ENCODE measurements at places on chromosomes 11 and 22.

DNA sequence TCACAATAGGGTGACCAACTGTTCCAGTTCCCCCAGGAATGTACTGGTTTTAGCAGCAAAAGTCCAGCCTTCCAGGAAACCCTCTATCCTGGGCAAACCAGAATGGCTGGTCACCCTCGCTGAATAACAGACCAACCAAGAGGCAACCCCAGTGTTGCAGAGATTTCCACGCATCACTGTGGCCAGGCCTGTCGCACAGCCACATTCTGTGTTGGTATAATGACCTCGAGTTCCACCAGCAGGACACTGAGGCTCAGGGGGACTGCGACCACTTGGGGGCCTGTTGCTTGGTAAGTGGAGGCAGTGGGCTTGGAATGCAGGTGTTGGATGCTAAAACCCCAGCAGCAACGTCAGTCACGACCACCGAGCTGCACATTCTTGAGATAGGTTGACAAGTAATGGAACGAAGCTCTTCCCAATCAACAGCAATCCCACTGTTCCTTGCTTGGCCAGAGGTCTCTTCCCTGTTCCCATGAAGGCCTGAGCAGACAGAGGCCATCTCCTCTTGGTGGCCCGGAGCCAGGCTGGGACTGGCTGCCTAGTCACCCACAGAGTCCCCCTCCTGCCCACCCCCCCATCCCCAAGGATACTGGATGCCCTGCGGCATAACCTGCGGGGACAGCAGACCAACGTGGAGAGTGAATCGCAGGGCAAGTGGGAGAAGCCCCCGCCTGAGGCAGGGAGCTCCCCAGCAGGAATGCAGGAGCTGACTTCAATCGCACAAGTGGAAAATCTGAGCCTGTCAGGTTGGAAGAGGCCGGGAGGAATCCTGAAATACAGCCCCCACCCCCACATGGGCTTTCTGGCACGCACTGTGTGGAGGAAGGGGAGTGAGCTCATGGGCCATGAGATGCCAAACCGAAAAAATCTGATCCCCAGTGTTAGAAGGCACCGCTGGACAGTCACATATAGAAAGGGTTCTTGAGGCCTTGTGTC, 43.4 kb upstream of the MN1 start:
- no peak for DNase-seq

DNA sequence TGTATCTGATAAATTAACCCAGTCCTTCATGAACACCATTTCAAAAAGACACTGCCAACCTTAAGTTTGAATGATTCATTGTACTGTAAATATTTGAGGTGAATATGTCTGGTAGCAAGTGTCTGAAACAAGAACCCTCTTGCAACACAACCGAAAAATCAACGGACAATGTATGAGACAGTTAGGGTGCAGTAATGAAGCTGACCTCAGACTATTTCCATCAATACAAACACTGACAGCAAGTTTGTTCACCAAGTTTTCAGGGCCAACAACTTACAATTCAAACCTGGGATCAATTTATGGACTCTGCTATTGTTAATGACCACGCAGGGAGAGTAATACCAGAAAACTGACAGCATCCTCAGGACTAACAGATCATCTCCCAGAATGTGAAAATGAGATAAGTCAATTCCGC, 126.3 kb downstream of the CADM1 start:
- DNase-seq, result no peak

DNA sequence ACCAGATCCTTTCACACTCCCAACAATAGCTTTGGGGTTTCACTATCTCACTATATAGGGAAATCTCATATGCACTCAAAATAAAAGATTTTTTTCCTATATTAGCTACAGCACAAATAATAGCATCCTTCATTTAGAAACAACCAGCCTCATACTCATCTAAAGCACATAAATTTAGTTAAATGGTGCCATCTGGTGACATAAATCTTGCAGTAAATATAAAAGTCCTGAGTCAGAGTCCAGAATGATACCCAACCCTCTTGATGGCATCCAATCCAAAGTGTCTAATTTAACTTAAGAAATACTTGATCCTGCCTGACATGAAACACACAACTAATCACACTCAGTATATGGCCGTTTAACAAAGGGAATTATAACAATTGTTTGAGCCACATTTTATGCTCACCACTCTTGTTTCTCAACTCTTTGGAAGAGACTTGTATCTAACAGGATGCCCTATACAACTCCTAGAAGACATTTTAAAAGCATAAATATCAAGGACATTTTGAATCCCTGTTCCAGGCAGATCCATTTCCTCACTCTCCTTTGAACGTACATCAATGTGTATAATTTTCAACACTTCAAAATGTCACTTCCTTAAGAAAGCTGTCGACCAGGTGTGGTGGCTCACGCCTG, 36.2 kb downstream of the DLG2 start:
- no peak for DNase-seq

DNA sequence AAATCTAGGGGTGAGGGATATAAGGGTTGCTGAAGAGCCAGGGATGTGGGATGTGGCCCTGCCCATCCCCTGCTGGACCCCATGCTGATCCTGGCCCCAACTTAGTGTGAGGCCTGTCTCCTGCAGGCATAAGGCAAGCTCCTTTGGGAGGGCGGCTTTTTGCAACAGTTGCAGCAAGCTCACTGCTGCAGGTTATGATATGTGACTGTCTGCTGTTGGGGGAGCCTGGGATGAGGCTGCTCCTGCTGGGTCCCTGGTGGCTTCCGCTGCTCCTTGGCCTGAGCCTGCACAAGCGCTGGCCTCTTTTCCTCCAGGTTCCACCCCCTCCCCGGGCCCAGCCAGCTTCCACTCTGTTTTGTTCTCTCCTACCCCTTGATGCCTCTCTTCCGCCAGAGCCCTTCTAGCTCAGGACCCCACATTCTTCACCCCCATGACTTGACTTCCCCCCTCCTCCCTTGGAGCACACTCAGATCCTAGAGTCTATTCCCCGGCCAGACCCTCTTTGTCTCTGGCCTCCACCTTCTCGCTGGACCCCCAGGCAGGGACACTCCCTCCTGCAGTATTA, 35.0 kb upstream of the SYT13 start:
- DNase-seq, result no peak

DNA sequence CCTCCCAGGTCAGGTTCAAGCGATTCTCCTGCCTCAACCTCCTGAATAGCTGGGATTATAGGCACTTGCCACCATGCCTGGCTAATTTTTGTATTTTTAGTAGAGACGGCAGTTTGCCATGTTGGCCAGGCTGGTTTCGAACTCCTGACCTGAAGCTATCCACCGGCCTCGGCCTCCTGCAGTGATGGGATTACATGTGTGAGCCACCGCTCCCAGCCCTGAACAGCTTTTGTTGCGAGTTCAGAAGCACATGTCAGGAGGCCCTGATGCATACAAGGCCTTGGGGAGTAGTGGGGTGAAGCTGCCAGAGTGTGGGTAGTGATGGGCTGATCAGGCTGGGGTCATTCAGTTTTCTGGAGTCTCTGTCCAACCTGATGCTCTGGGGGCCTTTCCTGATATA, 117.0 kb upstream of the C11orf87 start:
- no peak for DNase-seq

- DNase-seq, result no peak
Observed at GRCh38 chr11:109027851-109028250, 363.0 kb downstream of the DDX10 start.

DNA sequence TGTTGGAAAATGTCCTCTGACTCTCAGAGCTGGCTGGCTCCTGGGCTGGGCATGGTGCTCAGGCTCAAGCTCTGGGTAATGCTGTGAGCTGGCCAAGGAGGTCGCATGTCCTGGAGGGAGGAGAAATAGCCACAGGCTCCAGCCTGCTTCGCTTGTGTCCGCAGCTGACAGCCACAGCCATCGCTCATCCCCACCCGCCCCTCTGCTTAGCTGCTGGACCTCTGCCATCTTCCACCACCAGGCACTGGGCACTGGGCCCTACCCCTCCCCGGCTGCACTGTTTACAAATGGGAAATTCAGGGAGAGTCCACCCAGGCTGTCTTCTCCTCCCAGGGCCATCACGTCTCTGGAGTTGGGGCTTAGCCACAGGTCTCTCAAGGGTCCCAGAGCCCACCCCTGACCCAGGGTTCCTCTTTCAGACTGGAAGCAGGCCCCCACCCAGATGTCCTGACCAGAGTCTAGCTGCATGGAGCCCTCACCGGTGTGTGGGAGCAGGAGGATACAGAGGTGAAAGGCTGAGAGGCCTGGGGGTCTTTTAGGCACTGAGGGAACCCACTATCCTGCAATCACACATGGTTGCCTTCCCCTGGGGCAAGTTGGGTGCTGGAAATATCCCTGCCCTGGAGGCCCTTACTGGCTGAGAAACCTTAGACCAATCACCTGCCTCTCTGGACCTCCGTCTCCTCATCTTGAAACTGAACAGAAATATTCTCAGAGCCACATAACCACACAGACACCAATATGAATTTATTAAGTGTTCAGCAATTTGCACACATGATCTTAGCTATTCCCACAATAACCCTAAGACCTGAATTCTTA, 62.7 kb downstream of the CD82 start:
- no peak for DNase-seq

DNA sequence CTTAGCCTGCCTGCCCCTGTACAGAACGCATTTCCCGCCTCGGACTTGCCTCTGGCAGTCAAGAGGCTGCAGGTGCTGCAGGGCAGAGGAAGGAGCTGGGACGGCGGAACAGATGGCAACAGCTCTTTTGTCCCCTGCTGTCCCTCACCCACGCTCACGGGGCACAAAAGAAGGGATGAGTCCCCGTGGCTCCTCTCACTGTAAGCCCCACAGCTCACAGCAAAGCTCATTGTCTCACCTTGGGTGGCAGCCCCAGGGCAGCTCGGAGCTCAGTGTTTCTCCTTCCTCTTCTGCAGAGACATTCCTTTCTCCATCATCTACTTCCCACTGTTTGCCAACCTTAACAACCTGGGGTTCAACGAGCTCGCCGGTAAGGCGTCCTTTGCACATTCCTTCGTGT, 24.3 kb downstream of the SLC25A18 start:
- DNase-seq, result no peak

DNA sequence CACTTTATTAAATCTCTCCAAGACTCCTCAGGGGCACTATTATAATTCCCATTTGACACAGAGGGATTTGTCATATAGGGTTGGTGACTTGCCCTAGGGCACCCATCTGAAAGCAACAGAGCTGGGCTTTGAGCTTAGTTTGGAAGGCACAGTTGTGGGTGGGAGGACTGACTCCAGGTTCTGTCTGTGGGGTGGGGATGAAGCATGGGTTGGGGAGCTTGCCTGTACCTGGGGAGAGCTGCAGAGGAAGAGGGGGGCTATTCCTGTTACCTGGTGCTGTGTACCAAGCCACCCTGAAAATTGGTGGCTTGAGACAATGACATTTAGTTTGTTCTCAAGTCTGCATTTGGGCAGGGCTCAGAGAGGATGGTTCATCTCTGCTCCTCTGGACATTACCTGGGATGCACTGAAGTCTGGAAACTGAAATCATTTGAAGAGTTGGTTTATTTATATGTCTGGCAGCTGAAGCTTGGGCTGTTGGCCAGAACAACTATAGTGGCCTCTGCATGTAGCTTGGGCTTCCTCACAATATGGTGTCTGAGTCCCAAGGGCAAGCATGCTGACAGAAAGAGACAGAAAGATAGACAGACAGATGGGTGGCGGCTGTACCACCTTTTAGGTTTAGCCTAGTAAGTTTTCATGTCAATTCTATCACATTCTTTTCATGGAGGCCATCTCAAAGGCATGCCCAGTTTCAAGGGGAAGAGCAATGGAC, 44.9 kb downstream of the LRRC32 start:
- DNase-seq, result no peak

DNA sequence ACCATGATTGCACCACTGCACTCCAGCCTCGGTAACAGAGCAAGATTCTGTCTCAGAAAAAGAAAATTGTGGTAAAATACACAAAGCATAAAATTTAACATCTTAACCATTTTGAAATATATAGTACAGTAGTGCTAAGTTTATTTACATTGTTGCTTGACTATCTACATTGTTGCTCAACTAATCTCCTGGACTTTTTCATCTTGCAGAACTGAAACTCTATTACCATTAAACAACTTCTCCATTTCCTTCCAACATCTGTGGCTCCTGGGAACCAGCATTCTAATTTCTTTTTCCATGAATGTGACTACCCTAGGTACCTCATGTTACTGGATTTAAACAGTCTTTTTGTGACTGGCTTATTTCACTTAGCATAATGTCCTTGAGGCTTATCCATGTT, 13.5 kb upstream of the VWA5A start:
- no peak for DNase-seq

DNA sequence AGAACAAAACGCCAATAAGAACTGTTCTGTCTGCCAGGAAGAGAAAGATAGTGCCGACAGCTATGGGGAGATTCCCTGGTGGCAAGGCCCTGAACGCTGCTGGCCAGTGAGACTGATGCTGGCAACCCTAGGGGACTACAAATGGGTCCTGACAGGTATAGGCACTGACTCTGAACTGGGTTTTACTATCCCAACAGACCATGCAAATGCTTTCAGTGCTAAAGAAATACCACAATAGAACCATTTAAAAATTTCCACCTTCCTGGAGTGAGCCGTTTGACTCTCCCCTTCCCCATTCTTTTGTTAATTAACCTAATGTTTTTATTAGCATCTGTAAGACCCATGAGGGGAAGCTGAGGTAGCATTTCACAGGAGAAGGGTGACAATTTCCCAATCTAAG, 25.7 kb downstream of the USP28 start:
- no peak for DNase-seq

DNA sequence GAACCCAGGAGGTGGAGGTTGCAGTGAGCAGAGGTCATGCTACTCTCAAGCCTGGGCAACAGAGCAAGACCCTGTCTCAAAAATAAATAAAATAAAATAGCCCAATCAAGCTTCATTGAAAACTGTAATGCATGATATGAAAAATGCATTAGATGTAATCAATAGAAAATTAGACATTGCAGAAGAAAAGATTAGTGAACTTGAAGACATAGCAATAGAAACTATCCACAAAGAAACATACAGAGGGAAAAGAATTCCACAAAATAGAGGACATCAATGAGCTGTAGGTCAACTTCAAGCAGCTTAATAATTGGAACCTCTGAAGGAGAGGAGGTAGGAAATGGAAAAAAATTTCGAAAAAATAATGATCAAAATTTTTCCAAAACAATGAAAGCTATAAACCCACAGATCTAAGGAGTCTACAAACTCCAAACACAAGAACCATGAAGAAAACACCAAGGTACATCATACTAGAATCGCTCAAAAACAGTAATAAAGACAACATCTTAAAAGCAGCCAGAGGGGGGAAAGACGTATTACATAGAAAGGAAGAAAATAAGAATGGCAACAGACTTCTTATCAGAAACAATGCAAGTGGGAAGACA, 104.2 kb downstream of the WNT7B start:
- DNase-seq, result no peak

DNA sequence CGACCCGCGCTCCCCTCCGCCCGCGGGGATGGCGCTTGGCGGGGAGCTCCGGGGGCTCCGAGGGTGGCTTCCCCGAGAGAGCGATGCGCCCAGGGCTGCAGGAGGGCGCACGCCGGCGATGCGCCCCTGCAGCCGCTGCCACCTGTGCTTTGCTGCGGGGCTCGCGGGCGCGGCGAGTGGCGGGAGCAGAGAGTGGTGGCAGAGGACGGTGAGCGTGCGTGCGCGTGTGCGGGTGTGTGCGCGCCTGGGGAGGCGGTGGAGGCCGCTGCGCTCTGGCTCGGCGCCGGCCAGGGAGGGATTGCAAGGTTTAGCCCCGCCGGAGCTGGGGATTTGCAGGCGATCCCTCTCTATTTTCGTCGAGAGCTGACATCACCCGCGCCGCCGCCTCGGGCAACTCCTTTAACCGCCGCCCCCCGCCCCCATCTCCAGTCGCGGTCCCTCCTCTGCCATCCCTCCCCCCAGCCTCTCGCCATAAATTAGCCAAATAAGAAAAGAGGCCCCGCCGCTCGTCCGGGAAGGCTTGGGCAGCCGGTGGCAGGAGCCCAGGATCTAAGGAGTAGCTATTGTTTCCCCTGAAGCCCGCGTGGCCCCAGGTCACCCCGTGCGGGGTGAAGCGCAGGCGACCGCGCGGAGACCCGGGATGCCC, at the start of gene SLC1A2:
TSS of gene SLC1A2 (minus strand) at position 375 of the 646 bp plus-strand sequence. CDS start 592 bp downstream, outside the sequence.
- DNase-seq, result no peak

GRCh38 chr11:64762277-64762673, 2.5 kb upstream of the PYGM start:
- no peak for DNase-seq
